ENCODE measurements at places on chromosomes 16 and 17.

DNA sequence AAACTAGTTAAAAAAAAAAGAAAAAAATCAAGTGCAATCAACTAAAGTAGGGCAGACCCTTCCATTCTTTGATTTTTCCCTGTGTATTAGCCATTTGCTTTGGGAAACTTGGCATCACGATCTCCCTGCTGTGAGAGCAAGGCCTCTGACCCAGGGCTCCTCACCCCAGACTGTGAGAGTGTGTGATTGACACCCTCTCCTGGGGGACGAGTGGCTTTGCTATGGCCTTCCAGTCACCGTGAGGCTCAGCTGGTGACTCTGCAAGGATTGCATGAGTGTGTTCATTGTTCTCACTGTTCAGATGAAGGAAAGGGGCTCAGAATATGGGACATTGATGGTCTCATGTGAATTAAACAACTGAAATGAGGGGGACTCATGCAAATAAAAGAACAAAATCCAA is 69.0 kb upstream of the BCAR1 start:
- no peak for DNase-seq

GRCh38 chr16:50324345-50324744 is 44.4 kb downstream of the BRD7 start:
- no peak for DNase-seq

DNA sequence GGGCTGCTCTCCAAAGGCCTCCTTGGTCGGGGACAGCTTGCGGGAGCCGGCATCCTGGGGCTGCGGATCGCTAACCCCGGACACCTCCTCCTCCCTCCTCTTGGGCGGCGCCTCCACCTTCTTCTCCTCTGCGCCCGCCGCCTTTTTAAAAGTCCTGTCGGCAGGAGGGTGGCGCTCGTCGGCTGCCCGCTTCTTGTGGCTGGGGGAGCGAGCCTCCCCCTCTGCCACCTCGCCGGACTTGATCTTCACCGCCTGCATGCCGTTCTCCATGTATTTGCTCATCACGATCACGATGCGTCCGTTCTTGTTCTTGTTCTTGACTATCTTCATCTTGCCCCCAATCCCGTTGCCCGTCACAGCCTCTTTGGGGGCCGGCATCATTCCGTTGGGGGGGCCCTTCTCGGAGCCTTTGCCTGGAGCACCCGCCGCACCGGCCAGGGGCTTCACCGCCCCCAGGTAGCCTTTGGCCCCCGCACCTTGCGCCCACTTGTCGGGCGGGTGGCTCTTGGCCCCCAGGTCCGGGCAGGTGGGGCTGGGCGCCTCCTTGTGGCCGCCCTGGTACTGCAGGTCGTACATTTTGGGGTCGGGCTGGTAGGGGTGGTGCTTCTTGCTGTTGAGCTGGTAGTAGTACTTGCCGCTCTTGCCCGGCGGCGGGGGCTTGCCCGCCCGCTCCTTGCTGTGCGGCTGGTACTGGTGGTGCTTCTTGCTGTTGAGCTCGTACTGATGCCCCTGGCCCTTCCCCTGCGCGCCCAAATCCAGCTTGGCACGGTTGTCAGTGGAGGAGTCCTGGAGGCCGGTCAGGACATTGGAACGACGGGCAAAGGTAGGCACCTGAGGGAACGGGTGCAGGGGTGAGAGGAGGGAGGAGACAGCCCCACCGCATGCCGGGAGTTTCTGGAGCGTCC is 4.4 kb downstream of the CBX4 start:
- DNase-seq, result no peak

DNA sequence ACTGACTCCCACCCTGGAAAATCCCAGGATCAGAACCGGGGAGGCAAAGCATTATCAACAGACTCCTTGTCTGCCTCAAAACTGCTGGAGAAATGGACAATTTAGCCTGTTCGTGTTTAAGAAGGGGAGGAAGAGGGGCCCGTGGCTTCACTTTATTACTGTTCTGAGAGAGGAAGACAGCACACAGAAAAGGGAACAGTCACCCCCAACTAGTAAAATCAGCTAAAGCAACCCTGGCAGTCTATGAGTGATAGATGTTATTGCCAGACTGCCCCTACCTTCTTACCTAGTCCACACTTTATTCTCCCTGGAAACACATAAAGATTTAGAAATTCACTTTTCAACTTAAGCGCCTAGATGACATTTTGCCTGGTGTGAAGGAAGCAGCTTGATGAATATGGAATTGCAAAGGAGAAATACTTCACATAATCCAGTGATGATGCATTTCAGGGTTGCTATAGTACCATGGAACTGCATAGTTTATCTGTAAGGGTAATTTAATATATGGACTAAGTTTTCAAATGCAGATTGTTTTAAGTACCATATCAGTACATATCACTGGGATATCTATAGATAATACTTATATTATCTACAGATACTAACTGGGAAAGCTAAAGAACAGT is 36.9 kb upstream of the TRAP1 start:
- peak; percentile 36 for DNase-seq

- no peak for DNase-seq
Measured at GRCh38 chr16:87056551-87056950, 260.6 kb downstream of the C16orf95 start.

- DNase-seq, result no peak
Measured at GRCh38 chr17:28975646-28976045, 24.3 kb upstream of the PHF12 start.

GRCh38 chr17:79165756-79166473 is 91.3 kb downstream of the ENGASE start:
- DNase-seq, result no peak

DNA sequence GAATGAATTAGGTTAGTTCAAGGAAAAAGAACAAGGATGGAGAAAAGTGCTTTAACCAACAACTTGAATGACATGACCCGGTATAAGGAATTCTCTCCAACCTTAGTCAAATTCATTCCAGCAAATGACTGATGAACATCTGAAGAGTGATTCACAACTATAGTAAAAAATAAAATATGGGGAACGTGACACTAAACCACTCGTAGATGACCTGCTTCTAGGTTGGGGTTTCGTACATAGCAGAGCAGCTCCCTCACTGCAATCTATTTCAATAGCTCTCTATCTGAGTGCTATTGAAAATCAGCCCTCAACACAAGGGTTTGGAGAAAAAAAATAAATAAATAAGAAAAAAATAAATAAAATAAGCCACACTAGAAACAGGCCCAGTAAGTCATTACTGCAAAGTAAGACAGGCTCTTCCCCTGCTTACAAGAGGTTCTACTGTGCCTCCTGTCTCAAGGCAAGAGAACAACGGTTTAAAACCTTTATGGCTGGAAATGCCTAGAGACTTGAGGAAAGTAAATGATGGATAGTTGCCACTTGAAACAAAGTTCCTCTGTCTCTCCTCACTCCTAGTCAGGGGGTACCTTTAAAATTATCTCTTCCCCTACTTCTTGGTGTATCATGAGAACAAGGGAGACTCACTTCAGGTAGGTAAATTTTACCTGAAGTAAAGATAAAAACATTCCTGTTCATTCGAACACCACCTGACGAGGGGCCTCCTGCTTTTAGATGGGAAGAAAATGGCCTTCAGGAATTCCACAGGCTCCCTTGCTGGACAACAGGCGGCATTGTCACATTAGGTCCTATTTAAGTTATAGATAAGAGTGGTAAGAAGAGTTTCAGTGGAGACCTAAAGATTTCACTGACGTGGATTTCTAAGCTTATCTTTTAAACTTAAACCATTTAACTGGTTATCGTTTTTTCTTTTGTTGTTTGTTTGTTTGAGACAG is 20.5 kb downstream of the COG7 start:
- DNase-seq, result peak; percentile 16

GRCh38 chr16:88340755-88341150 is 42.0 kb upstream of the ZNF469 start:
- no peak for DNase-seq

DNA sequence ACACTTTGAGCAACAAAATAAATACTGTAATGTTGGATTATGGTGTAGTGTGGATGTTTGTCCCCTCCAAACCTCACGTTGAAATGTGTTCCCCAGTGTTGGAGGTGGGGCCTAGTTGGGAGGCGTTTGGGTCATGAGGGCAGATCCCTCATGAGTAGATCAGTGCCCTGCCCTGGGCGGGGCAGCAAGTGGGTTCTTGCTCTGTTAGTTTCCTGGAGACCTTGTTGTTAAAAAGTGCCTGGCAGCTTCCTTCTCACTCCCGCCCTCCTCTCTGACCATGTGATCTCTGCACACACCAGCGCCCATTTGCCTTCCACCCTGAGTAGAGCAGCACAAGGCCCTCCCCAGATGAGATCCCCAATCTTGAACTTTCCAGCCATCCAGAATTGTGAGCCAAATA is 67.7 kb downstream of the MPRIP start:
- DNase-seq, result no peak

DNA sequence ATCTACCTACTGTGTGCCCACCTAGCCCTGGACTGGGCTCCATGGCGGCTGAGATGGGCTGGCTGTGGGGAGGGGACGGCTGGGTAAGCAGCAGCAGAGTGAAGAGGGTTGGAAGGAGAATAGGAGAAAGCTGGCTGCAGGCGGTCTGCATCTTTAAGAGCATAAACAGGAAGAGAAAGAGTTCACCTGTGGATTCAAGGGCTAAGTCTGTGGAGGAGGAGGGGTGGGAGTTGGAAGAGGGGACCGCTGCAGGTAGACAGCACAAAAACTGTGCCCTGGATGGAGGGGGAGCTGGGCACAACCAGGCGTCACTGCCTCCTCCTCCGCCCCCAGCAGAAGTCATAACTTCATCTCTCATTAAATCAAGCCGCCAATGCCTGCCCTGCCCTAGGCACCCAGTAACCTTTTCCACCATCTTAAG is 677 bp downstream of the SLC13A2 start:
- DNase-seq, result no peak

GRCh38 chr17:61420052-61420451 is 20.4 kb downstream of the TBX2 start:
- no peak for DNase-seq

DNA sequence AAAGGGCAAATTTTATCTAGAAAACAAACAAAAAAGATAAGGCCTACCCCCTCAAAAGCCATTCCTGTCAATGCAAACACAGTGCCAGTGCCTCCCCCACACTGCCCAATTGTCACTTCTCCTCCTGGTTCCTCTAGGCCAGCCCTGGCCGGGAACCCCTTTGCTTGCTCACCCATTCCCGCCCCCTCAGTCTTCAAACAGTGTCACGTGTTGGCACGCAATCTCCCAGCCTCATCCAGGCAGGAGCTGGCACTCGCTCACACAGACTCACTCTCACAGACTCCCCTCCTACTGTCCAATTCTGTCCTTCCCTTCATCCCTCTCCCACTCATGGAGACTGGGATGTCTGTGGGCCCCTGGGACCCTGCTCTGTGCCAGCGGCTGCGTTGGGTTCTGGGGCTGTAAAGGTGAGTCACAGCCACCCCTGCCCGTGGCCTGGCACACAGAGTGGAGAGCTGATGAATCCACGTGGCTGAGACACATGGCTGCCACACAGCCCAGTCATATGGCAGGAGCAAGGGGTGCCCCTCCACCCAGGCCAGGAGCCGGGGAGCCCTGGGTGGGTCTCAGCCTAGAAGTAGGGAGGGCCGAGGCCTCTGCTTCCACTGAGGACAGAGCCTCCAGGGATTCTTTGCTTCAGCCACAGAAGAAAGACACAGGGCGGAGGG is 54.8 kb downstream of the VAC14 start:
- peak; percentile 83 for DNase-seq

- no peak for DNase-seq
Measured at GRCh38 chr16:12904329-12904671, 2.9 kb downstream of the SHISA9 start.

DNA sequence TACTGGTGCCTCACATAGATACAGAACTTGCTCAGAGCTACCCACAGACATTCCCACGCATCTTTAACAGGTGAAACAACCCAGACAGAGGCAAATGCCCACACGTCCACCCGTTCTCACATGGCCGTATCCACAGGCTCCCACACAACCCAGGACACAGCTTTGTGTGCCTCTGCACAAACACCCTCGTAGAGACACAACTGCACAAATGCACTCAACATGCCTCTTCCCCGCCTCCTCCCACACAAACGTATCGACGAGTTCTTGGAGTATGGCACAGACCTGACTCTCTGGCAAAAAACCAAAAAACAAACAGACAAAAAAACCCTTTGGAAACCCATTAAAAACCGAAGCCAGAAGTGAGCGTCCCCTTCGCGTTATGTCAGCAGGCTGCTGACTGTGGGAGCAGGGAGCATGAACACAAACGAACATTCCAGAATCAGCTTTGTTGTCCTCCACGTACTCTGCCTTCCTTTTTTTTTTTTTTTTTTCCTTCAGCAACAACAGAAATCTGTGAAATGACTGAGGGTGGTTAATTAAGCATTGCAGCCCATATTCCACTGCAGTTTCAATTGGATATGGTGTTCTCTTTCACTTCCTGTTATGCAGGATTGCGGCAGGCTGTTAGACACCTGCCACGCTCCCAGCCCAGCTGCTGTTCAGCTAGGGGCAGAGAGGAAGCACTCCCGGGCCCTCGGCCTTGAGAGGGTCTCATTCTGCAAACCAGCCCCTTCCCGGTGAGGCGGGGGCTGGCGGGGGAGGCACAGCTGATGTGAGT is 313.7 kb downstream of the MAF start:
- DNase-seq, result no peak

GRCh38 chr16:81767987-81768592 is 11.0 kb upstream of the PLCG2 start:
- DNase-seq, result no peak
